Left renal cortex interstitium (tissue), 4 donors: ENCODE measurements at places on chromosomes 1 and 21. TPM values are rescaled to one million over a fixed set of nuclear protein-coding genes. Genes with fewer than 3 reads are reported as not detected.

GRCh38 chr21:43728154-43728466 is 9.2 kb downstream of the PDXK start:
- no peak for DNase-seq

CFAP107 gene
- polyA plus RNA-seq, result 0.85 TPM

- DNase-seq, result no peak
Observed at GRCh38 chr1:20124456-20125057, 5.2 kb upstream of the PLA2G2D start.

GRCh38 chr1:109927356-109927755 is 16.7 kb downstream of the CSF1 start:
- no peak for DNase-seq

GRCh38 chr1:77961392-77961791 is 17.5 kb downstream of the FUBP1 start:
- no peak for DNase-seq

DNA sequence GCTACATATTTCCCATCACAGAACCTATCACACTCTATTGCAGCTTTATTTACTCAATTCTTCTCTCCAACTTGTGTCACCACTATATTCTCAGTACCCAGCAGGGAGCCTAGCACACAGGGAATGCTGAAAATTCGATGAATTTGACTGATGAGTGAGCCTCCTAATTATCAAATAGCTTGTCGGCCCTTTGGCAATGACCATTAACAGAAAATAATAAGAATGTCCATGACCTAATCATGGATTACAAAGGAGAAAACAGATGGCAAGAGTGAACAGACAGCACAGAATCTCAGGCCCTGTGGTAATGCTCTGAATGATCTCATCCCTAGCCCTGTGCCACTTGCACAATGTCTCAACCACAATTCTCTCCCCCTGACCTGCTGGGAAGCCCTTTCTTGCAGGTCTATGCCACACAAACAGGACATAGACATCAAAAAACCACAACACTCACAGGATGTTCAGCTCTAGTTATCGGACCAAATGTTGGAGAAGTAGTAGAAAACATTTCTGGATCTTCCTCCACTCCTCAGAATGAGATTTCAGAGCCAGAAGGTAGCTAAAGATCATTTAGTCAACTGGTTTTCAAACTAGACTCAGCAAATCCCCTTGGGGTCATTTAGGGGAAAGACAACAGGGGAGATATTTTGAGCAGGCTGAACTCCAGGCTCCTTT is 68.4 kb downstream of the LUZP1 start:
- no peak for DNase-seq

TTC24 gene
- 1.0 TPM for polyA plus RNA-seq

GRCh38 chr1:44318097-44319088 is 36.7 kb downstream of the ERI3 start:
- DNase-seq, result no peak

FCN3 gene
- polyA plus RNA-seq, result 2.2 TPM

PADI2 gene
- polyA plus RNA-seq, result 2.3 TPM

DNA sequence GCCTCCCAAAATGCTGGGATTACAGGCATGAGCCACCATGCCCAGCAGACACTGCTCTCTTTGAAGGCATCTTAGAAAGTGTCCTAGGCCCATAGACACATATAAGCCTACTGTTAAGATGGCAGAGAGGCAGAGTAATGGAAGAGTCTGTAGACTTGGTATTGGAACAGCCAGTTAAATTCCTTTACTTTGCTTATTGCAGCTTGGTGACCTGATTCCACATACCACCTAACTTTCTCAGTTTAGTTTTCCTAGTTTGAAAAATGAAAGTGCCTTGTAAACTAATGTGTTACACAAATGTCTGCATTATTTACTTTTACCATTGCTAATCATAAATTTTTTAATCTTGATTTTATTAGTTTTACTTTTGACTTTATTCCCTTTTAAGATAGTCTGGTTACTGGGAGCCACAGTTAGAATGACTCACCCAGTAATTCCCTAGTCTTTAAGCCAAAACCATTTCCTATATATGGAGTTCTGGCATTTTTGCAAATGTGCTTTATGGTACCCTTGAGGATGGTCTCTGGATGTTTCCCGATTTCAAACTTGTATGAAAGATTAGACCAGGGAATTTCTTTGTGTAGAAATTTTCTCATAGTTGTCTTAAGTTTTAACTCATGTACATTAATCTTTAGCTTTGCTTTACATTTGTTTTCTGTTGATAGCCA is 6.4 kb downstream of the SMAP2 start:
- DNase-seq, result no peak

AGL gene
- 30.7 TPM for polyA plus RNA-seq

DNA sequence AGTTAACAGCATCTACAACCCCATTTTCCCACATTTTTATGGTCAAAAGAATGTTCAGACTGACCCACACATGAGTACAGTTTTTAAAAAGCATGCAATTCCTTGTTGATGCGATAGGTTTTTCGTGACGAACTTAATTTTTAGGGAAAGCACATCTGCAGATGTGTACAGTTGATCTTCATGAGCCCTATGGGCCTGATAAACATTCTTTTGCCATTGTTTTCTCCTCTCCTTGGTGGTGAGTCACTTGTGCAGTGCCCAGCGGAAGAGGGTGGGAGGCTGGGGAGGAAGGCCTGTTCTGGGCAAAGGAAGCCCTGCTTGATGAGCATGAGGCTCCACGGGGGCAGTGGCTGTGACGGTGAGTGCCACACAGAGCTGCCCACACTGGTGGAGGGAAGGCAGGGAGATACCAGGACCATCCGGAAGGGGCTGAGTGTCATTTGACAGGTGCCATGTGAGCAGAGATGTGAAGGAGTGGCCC is 5.3 kb downstream of the ARF1 start:
- no peak for DNase-seq

ZBTB48 gene
- 33.9 TPM for polyA plus RNA-seq

DNA sequence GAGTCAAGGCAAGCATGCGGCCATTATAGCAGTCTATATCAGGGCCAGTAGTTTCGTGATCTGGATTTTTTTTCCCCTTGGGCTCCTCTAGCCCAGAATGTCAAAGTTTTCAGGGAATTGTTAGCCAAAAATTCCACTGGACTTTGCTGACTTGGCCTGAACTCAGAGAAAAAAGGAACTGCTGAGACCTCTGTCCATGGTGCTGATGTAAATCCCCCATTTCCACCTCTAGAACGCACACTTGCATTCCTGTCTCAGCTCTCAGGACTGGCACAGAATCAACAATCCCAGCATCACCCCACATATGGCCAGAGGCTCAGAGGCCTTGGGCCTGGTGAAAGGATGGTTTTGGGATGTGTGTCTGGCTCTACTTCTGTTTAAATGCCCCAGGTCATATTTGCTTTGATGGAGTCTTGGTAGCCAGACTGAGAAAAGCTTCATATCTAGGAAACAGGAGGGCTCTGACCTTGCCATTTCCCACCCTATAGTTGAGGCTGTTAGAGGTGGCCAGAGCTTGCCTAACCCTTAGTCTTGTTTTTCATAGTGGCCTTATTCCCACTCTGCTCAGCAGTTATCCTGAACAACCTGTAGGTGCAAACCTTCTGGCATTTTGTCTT is 16.9 kb upstream of the EFCAB14 start:
- no peak for DNase-seq

ANKRD35 gene
- 3.4 TPM for polyA plus RNA-seq

GRCh38 chr1:90198616-90199332 is 203.9 kb downstream of the ZNF326 start:
- no peak for DNase-seq

DNA sequence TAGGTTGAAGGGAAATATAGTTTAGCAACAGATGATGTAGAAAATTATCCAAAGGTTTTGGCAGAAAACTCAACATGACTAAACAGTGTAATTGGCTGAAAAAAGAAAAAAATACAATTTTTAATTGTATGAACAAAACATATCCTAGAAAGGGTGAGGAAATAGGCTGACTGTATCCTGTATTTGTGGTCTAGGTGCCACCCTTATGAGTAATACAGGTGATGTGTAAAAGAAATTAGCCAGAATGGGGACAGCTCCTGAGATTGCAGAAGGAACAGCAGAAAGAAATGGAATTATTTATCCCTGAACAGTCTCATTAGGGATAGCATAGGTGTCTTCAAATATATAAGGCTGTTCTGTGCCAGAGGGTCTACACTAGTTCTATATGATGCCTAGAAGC is 24.6 kb downstream of the DNASE2B start:
- no peak for DNase-seq

DNA sequence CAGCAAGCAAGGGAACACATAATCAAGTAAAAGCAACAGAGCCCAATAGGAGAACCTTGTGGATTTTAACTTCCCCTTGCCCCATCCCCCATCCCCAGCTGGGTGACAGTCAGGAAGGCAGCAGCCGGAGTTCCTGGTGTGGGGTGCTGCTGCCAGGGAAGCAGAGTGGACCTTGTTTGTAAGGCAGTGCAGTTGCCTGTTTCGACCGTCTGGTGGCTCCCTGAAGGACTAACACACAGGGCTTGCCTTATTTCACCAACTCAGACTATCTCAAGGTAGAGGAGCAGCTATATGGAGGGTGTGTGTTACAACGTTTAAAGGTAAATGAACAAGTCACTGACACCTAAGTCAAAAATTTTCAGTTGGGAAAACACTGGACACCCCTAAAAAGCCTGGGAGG is 6.6 kb downstream of the KRTAP10-8 start:
- no peak for DNase-seq

ADAMTS5 gene
- polyA plus RNA-seq, result 25.8 TPM

RC3H1 gene
- polyA plus RNA-seq, result 10.0 TPM

DNA sequence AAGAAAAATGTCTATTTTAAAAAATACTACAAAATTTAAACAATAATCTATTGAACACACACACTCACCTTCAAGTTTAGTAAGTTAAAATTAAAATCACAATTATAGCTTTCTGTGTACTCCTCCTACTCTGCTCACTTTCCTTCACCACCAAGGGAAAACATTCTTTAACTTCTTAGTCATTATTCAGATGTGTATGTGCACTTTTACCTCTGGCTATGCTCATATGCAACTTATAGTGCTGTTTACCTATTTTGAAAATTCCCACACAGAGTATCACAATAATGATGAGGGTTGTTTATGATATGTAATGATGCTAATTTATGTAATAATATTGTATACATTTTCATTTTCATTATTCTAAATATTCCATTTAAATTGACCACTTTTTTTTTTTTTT is 661.4 kb downstream of the MRPL39 start:
- no peak for DNase-seq

DNA sequence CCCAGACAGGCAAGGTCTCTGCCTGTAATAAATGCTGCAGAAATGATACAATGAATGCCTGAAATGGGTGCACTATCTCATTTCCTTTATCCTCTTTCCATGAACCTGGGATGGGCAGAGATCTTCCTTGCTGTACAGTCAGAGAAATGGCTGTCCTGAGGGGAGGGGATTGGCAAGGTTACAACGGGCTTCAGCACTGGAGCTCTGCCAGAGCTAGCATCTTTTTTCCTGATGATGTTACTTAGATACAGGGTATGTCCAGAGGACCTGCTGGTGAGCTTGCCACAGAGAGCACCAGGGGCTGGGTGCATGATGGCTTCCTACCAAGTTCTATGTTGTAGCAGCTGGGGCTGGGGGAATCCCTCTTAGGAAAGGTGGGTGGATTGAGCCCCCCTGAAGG is 115.1 kb downstream of the PLXNA2 start:
- DNase-seq, result no peak

GRCh38 chr1:54371942-54372275 is 34.3 kb downstream of the SSBP3 start:
- no peak for DNase-seq

GRCh38 chr21:34148419-34148804 is 75.0 kb downstream of the MRPS6 start:
- no peak for DNase-seq

- DNase-seq, result no peak
Observed at GRCh38 chr1:55696181-55696754, 481.1 kb upstream of the USP24 start.

DNA sequence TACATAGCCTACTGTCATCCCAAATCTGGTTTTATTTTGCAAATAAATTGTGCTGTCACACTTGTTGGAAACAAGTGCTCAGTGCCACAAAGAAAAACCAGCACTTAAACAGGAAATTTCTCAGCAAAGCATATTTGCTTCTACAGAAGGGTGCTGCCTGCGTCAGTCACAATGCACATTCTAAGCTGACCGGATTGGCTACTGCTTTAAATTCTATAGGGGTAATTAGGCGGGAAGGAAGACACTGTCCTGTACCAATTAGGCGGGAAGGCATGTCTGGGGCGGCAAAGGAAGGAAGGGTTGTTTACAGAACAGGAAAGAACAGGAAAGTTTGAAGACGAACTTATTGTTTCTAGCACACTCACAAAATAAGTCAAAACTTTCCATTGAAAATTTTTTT is 2.8 kb downstream of the IFI16 start:
- no peak for DNase-seq

GRCh38 chr1:27858072-27858948 is 14.0 kb upstream of the THEMIS2 start:
- no peak for DNase-seq

- DNase-seq, result no peak
Observed at GRCh38 chr1:109214695-109215623, 1.2 kb downstream of the SARS1 start.

DNA sequence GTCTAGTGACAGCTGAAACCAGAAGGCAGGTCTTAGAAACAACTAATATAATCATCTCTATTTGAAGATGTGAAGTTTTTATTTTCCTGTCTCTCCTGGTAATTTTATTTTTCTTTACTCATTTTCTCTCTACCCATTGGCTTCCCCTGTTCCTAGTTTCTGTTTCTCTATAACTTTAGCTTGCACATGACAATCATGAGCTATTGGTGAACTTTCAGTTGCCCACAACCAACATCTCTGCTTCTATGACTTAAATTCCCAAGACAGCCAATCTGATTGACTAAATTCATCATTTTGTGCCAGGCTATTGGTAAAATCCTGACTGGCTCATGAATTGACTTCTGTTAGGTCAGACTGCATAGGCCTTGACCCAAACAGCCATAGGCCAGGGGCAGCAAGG is 13.7 kb upstream of the ACADM start:
- no peak for DNase-seq
